ENCODE measurements at places on chromosomes 1 and 21.

DNA sequence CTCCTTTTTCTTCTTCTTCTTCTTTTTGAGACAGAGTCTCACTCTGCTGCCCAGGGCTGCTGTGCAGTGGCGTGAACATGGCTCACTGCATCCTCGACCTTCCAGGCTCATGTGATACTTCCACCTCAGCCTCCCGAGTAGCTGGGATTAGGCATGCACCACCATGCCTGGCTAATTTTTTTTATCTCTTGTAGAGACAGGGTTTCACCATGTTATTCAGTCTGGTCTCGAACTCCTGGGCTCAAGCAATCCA is 13.0 kb upstream of the PADI1 start:
- no peak for DNase-seq

GRCh38 chr1:185795181-185795580 is 61.0 kb downstream of the HMCN1 start:
- DNase-seq: no peak

DNA sequence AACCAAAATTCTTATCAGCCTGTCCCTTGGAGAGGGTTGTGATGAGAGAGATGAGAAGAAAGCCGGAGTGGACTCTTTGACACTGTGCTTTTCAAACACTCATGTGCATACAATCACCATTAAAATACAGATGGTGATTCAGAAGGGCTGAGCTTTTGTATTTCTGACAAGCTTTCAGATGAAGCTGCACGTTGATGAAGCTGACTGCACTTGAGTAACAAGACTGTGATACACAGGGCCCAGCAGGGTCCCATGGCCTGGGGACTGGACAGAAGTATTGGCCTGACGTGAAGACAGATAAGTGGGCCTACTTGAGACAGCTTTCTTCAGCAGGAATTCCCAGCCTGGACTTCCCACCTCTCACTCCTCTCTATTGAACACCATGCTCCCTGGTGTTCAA is 258.2 kb downstream of the CHRM3 start:
- DNase-seq: no peak

DNA sequence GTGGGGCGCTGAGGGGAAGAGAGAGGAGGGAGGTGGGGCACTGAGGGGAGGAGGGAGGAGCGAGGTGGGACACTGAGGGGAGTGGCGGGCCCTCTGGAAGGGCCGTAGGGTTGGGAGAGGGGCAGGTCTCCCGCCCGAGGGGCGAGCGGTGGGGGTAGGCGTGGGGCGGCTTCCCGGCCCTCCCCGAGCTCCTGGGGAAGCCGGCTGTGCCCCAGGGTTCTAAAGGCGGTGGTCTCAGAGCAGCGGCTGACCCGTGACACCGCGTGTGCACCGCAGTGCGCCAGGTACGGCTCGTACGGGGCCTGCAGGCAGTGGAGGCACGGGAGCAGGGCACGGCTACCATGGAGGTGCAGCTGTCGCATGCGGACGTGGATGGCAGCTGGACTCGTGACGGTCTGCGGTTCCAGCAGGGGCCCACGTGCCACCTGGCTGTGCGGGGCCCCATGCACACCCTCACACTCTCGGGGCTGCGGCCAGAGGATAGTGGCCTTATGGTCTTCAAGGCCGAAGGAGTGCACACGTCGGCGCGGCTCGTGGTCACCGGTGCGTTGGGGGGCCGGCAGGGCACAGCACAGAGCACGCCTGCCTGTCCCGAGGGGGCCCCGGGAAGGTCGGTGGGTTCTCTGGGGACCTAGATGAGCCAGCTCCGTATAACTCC is 68.5 kb downstream of the OBSCN start:
- no peak for DNase-seq

DNA sequence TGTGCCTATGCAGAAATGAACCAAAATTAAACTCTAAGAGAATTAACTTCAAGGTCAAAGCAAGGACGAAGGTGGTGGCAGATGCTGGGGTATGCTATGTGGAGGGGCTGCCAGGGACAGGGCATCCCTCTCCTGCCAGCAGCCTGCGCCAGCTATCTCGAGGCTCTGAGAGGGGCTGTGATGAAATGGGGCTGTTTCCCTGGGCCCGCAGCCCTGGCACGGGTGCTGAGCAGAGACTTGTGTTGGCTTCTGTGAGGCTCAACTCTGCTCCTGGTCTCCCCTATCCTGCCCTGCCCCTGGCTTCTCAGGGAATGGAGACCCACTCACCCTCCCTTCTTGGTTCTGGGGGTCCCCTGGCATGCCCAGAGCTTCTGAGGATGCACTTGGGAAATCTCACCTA is 41.9 kb upstream of the TIAM1 start:
- DNase-seq: no peak

DNA sequence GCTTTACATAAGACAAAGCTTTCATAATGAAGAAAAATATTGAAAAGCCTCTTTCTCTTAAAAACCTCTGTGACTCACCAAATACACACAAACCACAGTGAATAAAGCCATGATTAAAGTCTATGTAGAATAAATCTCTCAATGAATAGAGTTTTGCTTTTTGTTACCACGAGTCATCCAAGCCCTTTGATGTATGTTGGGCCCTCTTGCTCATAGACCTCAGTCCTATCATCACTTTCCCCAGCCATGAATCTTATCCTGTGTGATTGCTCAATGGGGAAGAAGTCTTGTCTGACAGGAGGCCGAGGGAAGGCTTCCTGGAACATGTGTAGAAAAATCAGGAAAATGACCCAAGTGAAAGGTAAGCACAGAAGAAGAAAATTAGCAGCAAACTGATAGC is 60.8 kb downstream of the NGF start:
- no peak for DNase-seq

GRCh38 chr1:226697151-226697928 is 41.7 kb downstream of the ITPKB start:
- no peak for DNase-seq

GRCh38 chr1:97073936-97074335 is 352.4 kb downstream of the PTBP2 start:
- DNase-seq: no peak

- no peak for DNase-seq
Observed at GRCh38 chr1:46673749-46674182, 2.1 kb downstream of the TEX38 start.

DNA sequence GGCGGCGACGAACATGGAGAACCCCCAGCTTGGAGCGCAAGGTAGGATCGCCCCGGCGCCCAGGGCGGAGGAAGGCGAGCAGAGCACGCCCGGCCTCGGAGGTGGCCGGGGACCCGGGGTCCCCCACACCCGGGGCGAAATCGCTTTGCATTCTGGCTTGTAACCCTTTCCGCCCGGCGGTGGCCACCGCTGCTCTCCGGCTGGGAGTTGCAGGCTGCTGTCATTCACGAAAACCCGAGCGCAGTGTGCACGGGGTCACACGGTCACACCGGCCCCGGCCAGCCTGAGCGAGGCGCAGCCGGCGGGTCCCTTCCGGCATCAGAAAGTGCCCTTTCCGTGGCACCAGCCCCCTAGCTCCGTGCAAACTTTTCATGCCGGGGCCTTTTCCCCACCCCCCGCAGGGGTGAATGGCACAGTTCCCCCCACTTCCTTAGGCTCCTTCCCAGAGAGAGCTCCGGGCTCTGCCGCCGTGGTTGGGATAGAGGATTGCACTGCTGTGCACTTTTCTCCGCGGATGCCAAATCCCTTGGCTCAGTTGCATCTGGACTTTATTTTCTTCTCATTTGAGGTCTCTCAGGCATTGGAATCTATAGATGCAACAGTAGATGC is 802 bp downstream of the KAZN start:
- DNase-seq: no peak

DNA sequence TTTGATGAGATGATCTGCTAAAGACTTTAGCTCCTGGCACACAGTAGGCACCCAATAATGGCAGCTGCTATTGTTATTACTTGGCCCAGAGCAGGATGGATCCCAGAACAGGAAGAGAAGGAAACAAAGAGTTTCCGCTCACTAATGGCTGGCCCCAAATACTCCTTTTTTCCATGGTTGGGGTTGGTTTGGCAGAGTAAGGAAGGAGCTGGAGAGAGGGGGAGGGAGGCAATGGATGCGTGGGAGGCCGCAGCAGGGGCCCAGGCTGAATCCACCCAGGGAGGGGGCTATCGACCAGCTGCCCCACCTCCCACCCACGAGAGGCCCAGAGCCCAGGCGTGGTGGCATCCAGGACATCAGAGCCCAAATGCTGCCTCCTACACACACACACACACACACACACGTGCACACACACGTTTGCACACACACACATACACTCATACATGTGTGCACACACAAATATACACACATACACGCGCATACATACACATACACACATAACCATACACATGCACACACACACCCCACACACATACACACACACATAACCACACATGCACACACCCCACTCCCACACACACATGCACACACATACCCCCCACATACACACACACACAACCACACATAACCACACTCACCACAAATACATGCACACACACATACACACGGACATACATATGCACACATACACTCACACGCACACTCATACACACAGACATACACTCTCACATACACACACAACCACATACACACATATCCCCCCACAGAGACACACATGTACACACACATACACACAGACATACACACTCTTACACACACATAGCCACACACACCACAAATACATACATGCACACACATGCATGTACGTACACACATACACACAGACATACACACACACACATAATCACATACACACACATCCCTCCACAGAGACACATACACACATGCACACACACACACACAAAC is 25.2 kb downstream of the C1QB start:
- DNase-seq: no peak

DNA sequence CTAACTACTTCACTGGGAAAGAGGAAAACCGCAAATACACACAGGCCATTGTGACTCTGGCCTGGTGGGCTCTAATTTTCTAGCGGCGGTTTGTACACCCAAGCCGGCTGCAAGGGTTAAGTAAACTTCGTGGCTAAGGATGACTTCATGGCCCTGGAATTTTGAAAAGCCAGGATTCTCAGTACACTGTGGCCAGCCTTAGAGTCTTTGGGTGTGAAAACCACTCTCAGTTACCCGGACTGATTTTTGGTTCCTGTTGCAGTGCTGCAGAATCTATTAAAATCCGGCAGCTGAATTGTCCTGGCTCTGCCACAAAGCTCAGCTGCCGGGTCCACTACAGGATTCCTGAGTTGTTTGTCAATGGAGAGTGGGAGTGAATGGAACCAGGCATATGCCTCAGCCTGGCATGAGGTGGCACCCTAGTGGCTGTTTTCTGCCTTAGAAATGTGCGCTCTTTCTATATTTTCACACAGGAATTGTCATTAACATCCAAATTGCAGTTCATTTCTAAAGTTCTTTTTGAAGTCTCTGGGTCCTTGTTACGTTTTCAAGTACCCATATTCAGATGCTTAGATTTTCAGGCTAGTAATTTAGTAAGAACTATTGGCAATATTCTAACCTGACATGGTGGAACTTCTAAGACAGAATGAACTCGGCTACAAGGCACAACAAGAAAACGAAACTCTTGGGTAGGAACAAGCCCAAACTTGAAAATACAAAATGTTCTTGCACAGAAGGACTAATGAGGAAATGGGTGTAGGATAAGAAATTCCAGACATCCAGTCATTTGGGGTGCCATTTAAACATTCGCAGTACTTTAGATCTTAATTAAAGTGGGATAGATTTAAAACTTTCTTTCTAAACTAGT is 255.9 kb downstream of the NFIA start:
- DNase-seq: no peak

GRCh38 chr1:63703701-63704107 is 70.1 kb upstream of the ROR1 start:
- DNase-seq: no peak

- no peak for DNase-seq
Observed at GRCh38 chr1:93275634-93276295, 69.9 kb upstream of the DR1 start.

DNA sequence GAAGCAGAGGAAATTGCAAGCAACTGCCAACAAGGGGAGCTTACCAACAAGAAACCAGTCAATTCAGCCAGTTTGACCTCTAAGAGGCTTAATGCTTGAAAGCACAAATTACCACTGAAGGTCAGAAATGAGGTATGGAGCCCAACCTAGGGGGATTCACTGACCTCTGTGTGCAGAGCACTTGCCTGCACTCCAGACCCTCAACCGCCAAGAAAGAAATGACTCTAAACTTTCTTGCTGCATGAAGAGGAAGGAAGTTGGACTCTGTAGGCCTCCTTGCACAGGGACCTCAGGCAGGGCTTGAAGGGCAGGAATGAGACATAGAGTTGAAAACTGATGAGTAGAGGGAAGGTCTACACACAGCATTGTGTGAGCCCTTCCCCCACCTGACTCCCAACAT is 10.0 kb downstream of the ARMH1 start:
- no peak for DNase-seq

- DNase-seq: no peak
Observed at GRCh38 chr1:203273869-203274602, 31.3 kb upstream of the BTG2 start.

- DNase-seq: no peak
Observed at GRCh38 chr1:18646786-18647410, 16.3 kb downstream of the PAX7 start.
